GDM1 (cell line): ENCODE measurements at places on chromosomes 7 and 10.

GRCh38 chr7:117895276-117895675 is 22.0 kb upstream of the CTTNBP2 start:
- no peak for DNase-seq

DNA sequence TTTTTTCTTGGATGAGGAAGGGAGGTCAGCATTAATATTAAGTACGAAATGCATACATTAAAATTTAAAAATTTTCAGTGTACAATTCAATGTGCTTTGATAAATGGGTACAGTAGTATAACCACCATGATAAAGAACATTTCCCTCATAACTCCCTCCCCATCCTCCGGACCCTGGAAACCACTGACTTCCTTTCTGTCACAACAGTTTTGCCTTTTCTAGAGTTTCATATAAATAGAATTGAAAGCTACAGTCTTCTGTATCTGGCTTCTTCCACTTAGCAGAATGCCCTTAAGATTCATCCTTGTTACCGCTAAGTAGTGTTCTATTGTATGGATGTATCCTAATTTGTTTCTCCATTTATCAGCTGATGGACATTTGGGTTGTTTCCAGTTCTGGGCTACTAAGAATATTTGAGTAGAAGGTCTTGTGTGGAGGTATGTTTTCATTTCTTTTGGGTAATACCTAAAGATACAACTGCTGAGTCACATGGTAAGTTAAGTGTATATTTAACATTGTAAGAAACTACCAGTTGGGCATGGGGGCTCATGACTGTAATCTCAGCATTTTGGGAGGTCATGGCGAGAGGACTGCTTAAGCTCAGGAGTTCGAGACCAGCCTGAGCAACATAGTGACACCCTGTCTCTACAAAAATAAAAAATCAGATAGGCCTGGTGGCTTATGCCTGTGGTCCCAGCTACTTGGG is 30.8 kb downstream of the ABI1 start:
- DNase-seq, result peak; percentile 55

- no peak for DNase-seq
Observed at GRCh38 chr7:36279926-36280315, 109.7 kb upstream of the ANLN start.

- no peak for DNase-seq
Observed at GRCh38 chr7:25643286-25643685, 415.0 kb upstream of the NPVF start.

GRCh38 chr7:12927635-12928434 is 240.4 kb downstream of the ARL4A start:
- no peak for DNase-seq

DNA sequence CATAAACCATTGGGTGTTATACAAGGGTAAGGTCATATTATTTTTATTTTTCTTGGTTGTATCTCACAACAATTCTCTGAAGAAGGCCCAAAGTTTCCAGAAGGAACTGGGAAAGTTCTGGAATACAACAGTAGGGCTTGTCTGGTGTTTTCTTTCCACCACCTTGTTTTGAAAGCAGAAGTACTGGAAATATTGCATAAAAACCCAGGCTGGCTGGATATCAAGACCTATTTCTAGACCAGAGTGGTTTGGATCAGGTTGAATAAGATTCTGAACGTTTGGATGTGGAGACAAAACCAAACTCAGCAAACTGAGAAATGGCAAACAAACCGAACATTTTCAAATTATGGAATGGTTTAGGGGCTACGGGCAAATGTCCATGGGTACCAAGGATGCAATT is 182.6 kb upstream of the FZD8 start:
- no peak for DNase-seq

DNA sequence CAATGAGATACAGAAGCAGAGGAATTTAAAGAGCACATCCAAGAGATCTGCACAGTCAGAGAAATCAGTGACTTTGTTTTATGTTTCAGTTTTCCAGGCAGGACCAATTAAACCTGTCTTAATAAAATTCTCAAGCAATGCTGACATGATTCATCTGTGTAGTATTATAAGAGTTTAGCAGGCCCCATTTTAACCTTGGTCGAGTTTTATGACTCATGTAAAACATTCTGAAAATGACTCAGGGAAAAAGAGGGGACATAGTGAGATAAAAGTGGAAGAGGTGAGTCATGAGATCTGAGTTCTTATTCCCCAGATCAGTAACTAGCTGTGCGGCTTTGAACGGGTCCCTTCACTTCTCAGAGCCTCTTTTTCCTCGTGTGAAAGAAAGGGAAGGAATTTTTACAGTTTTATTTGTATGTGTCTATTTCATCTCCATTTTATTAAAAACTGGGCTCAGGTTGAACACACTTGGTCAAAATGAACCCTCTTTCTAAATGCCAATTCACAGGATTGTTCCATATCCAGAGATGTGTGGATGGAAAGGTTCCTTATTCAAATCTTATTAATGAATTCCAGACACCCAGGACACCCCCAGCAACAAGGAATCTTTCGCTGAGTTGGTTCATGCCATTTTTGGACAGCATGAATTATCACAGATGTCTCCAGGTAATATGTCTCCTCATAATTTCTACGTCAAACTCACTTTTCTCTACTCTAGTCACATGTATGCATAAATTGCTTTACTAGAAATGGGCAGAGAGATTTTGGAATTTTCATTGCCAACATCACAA is 143.2 kb downstream of the JAZF1 start:
- DNase-seq, result peak; percentile 30

DNA sequence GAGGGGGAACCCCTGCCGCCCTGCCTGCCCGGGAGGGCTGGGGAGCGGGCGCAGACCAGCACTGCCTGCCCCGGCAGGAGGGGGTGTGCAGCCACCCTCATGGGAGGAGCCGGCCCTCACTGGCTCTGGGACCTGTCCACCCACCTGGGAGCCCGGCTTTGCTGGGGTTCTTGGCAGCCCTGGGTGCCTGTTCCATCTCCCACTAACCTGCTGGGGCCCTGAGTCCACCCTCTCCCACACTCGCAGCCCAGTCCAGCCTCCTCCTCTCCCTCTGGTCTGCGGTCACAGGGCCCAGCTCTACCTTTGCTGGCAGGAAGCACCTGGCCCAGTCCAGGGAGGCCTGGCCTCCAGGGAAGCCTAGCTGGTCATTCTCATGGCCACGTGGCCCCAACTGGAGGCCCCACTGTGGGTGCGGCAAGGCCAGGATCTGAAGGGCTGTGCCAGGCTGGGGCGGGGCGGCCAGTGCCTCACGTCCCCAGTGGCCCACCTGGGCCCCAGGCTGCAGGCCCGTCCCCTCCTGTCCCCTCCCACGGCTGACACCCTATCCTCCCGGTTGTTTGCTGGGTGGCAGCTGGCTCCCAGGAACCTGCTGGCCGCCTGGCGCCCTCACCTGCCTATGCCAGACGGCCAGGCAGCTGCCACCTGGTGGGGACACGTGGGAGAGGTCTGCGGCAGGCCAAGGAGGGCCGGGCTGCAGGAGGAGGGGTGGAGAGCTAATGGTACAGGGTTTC is at the start of gene TMEM184A:
Gene TMEM184A (minus strand): TSS at position 393 of the 731 bp plus-strand sequence. CDS start 721 bp downstream, outside the sequence.
- DNase-seq, result no peak

- no peak for DNase-seq
Observed at GRCh38 chr7:132735476-132735875, 159.2 kb upstream of the PLXNA4 start.

- DNase-seq, result no peak
Observed at GRCh38 chr7:43004082-43004481, 71.9 kb downstream of the MRPL32 start.

DNA sequence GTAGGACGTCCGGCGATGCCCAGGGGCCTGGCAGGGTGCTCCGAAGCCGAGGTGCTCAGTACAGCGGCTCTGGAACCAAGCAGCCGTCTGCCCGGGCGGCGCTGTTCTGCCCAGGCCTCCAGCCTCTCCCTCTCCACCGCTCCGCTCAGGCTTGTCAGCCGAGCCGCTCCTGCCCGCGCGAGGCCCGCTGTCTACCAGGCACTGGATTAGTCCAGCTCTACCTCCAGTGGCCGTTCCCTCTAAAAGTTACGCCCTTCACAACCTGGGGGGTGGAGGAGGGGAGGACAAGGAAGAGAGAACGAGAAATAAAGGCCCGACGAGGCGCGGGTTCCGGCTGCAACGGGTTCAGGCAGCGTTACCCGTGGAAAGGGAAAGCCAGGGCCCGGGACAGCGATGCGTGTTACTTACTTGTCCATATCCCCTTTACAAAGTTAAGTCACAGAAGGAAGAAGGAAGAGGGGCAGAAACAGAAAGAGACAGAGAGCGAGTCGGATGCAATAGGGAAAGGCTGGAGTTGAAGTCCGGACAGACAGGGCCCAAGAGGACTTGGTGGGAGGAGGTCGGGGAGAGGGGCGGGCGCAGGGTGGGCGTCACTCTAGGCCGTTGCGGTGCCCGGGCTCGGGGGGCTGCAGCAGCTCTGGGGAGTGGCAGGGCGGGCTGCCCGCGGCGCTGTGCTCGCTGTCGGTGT is 2.8 kb downstream of the SP8 start:
- no peak for DNase-seq

DNA sequence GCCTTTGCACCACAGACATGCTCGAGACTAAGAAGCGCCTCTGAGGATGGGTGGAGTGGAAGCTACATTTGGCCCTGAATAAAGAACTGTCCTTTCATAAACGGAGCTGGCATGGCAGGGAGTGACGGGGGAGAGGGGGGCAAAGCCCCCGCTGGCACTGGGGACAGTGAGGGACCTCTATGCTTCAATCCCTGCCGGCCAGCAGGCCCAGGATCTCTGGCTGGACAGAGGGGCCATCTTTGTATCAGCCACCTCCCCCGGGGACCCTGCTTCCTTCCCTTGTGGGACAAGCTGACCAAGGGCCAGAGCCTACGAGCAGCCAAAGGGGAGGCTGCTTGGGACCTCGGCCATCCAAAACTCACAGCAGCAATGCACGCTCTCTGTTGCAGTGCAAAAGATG is 28.2 kb upstream of the ECHDC3 start:
- no peak for DNase-seq

GRCh38 chr7:69717221-69717620 is 118.9 kb downstream of the AUTS2 start:
- DNase-seq, result no peak

- peak; percentile 22 for DNase-seq
Observed at GRCh38 chr10:132096223-132096622, 30.5 kb downstream of the JAKMIP3 start.

- no peak for DNase-seq
Observed at GRCh38 chr10:123848564-123849457, 42.8 kb downstream of the CPXM2 start.

GRCh38 chr7:81672872-81673271 is 97.0 kb downstream of the HGF start:
- no peak for DNase-seq

- no peak for DNase-seq
Observed at GRCh38 chr10:60230892-60231291, 158.8 kb downstream of the ANK3 start.

DNA sequence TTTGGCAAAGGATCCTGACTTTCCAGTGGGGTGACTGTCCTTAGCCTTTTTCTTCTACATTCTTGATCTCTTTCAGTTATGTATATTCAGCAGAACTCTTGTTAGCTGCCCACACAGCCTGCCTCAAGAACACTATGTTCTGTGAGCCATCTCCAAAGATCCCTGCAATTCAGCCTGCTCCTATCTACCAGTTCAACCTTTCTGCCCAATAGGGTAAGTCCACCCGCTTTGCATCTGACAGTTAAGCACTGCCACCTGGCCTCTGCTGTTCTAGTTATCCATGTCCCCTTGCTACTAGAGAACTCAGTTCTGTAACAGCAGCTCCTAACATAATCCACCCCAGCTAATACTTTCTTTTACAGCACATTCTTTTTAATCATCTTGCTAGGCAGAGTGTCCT is 13.5 kb downstream of the OR9A2 start:
- DNase-seq, result no peak

DNA sequence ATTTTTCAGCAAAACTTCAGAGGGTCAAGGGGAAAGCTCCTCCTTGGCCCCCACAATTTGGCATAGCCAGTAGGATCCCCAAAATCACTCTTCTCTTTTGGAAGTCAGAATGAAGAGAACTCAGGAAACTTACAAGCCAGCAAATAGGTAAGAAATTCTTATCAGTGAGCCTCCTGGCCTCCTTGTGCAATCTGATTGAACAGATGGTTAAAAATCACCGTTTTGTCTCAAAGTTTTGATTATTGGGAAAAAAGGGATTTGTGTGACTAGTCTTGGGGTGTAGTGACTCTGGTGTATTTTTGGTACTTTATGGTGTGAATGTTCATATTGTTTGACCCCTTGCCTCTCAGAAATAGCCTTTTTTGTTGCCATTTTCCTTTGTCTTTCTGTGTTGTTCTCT is 56.2 kb downstream of the HTR7 start:
- no peak for DNase-seq

DNA sequence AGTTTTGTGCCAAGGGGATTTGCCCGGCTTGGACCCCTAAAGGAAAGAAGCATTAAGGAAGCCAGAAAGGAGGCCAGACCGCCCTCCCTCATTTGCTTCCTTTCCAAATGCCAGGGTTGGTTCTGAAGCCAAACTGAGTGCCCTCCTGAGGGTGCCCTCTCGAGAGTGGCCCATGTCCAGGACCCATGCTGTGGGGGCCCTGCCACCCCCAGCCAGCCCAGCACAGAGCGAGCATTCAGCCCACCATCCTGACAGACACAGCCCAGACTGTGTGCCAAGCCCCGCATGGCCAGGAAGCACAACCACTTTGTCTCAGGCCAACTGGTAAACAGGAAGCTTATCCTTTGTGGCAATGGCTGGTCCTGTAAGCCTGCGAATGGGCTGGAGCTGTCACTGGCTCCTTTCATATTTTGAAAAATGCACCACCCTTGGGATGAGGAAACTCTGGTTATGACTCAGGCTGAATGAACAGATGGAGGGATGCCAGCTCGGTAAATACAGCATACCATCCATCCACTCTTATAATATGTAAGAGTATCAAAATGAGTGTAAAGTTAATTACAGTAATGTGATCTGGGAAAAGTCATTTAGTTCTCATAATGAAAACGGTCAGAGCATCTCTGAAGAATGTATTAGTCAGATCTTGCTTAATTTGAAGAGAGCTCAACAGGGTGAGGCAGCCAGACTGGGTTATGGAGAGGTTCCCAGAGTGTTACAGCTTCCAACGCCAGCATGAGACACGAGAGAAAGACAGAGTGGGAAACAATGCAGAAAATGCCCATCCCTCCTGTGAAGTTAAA is 65.0 kb downstream of the STK17A start:
- DNase-seq, result peak; percentile 4

GRCh38 chr7:121420976-121421375 is 24.9 kb upstream of the FAM3C start:
- DNase-seq, result no peak

DNA sequence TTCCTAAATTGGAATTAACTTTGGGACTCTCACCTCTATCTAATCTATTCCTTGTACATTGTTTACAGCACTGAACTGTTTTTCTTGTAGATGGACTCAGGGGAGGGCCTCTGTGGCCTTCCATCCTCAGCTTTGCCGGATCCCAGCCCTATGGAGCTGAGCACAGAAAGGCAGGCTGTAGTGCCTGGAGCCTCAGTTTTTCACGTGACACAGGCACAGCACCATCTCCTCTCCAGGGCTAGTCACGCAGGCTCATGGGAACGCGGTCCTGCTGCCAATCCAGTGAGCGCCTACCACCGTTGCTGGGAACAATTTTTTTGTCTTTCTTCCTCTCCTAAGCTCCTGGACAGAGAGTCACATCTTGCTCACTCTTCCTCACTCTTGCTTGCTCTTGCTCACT is 75.6 kb upstream of the DDC start:
- no peak for DNase-seq

- DNase-seq, result no peak
Observed at GRCh38 chr7:23893176-23893941, 183.3 kb downstream of the STK31 start.
